Left renal cortex interstitium (tissue), 4 donors: ENCODE measurements at places on chromosomes 13 and 19. TPM values are rescaled to one million over a fixed set of nuclear protein-coding genes. Genes with fewer than 3 reads are reported as not detected.

GRCh38 chr13:90690458-90691080, 656.9 kb upstream of the MIR17HG start:
- DNase-seq: no peak

GRCh38 chr13:60986301-60986700, 429.3 kb downstream of the PCDH20 start:
- DNase-seq: no peak

DNA sequence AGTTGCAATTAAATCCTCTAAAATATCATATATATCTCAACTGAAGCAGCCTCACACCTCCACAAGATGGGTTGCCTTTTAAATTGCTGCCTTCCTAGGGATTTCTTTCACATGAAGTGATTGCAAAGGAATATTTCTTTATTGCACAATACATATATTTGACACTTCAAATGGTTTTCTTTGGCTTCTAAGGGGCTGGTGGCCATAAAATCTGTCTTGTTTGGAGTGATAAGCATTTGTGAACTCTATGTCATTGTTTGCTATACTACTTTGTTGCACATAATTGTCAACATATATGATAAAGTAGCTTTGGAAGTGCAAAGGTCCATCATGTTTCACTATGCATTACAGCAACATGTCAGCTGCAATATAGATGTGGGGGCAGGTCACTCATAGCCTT, 2380.9 kb downstream of the PCDH9 start:
- peak; percentile 13 for DNase-seq

DNA sequence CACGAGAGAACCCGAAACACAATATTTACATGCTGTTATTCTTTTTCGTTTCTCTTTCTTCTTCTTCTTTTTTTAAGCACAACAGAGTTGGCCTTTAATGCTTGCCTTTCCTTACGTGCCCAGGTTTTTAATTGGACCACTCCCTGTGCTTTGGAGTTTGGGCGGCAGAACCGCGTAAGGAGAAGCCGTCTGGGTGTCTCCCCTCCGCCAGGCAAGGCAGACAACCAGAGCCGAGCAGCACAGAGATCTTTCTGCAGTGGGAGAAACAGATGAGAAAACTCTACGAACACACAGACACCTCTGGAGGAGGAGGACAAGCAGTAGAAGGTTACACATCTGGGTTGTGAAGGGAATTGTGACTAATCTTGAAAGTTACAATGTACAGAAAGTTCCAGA, 150.0 kb upstream of the UBL3 start:
- no peak for DNase-seq

GRCh38 chr13:108929532-108930206, 300.3 kb downstream of the MYO16 start:
- no peak for DNase-seq

- no peak for DNase-seq
Measured at GRCh38 chr19:42066075-42066754, 3.8 kb downstream of the GRIK5 start.

ZC3H13 gene
- 73.6 TPM for polyA plus RNA-seq

CD209 gene
- polyA plus RNA-seq: 1.2 TPM

LHB gene
- 0.35 TPM for polyA plus RNA-seq

WTIP gene
- 35.9 TPM for polyA plus RNA-seq

PGLYRP1 gene
- polyA plus RNA-seq: 0.78 TPM

LILRB4 gene
- polyA plus RNA-seq: 0.54 TPM

KCTD4 gene
- polyA plus RNA-seq: 0.79 TPM

GRK1 gene
- 0.11 TPM for polyA plus RNA-seq
